GM04504 (cell line): ENCODE measurements at places on chromosomes 3 and 15.

GRCh38 chr3:104392327-104392726, 974.4 kb upstream of the ALCAM start:
- DNase-seq, result no peak

DNA sequence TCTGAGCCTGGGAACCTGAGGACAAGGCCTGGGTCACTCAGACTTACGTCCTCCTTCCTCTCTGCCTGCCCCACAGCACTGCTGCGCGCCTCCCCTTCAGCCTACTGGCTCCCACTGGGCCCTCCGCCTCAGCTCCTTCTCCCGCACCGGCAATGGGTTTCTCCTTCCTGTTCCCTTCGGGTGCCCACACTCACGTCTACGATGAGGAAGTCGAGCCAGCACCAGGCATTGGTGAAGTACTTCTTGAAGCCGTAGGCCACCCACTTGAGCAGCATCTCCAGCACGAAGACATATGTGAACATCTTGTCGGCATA, 70.0 kb downstream of the EXOG start:
- no peak for DNase-seq

DNA sequence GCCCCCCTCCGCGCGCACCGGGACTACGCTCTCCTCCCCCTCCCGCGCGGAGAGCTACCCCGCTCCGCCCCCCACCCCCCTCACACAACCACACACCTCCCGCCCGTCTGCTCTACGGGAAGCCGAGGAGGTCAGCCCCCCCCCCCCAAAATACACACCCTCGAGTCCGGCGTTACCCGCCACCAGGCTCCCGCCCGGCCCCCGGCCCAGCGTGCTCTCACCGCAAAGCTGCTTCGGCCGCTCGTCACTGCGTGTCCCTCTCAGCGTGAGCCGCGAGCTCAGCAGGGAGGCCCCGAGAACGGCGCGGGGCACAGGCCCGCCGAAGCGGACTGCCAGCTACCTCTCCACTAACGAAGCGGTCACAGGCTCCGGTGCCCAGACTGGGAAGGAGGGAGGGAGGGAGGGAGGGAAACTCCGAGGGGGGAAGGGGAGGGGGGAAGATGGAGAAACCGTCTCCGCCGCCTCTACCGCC, 252 bp downstream of the SIN3A start:
- no peak for DNase-seq

DNA sequence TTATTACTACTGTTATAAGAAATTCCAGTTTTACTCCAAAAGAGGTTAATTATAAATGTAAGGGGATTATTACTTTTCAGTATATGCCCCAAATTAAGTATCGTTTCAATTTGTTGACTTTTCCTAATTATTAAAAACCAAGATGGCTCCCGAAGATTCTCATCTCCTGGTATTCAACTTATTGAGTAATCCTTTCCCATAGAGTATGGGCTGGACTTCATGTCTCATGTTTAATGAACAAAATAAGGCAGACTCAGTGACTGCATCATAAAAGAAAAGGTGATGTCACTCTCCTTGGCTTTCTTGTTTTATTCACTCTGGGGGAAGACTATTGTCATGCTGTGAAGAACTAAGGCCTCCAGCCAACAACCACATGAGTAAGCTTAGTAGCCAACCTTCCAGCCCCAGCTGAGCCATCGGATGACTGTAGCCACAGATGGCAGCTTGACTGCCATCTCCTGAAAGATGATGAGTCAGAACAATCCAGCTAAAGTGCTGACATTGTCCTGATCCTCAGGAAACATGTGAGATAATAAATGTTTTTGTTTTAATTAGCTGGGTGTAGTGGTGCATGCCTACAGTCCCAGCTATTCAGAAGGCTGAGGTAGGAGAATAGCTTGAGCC, 17.3 kb downstream of the IGF2BP2 start:
- DNase-seq, result no peak

DNA sequence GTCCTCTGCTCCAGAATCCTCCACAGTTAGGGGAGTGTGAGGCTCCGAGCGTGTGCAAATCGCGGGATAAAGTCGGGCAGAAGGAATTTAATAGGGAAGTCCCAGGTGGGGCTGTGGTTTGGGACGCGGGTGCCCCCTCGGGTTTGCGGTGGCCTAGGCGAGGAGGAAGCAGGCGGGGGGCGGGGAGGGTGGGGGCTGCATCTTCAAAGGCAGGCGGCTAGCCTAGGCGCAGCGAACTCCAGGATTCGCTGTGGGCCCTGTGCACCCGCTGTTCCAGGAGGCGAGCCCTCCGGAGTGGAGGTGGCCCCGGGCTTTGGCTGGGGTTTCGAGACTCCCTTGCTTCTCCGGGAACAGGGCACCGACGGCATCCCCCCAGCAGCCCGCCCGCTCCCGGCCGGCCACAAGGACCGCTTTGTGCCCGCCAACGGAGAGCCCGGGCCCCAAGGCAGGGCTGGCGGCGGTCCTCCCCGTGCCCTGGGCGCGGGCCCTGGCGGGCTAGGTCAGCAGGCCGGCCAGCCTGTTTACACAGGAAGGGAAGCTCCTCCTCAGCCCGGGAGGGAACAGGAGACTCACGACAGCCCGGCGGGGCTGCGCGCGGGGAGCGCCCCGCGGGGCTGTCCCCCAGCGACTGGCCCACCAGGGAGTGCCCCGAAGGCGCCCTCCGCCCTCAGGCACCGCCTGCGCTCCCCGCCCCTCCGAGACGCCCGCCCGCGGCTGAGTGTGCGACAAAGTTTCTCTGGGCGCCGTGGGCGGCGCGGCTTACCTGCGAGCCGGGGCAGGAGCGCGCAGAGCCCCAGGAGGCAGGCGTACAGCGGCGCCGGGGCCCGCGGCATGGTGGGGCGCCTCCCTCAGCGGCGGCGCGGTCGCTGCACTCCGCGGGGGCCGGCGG, 753 bp downstream of the ITGB5 start:
- peak; percentile 43 for DNase-seq

GRCh38 chr3:105836533-105836932, 32.3 kb downstream of the CBLB start:
- no peak for DNase-seq

- no peak for DNase-seq
Measured at GRCh38 chr15:76972389-76973361, 22.3 kb upstream of the PSTPIP1 start.

DNA sequence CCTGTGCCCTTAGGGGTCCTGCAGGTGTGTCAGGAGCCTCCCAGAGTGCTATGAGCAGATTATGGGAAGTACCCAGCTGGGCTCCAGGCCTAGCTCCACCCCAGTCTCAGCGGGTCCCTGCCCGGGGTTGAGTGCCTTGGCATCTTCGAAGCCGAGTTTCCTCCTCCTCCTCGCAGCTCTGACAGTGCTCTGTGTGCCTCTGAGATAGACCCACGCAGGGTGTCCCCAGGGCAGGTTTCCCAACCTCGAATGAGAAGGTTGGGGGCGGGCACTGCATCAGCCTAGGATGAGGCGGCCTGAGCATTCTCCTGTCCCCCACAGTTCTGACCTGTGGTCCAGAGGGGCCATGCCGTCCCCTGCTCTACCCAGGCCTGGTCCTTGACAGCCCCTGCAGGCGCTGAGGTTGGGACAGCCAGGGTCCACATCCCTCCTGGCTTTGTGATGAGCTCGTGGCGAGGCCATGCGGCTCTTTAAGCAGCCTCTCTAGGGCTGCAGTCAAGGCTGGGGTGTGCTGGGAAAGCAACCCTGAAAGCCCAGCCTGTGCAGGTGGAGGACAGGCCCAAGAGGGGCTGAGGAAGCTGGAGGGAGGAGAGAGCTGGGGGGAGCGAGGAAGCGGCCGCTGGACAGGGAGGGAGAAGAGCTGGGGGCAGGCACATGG, 20.2 kb upstream of the SKOR1 start:
- no peak for DNase-seq

DNA sequence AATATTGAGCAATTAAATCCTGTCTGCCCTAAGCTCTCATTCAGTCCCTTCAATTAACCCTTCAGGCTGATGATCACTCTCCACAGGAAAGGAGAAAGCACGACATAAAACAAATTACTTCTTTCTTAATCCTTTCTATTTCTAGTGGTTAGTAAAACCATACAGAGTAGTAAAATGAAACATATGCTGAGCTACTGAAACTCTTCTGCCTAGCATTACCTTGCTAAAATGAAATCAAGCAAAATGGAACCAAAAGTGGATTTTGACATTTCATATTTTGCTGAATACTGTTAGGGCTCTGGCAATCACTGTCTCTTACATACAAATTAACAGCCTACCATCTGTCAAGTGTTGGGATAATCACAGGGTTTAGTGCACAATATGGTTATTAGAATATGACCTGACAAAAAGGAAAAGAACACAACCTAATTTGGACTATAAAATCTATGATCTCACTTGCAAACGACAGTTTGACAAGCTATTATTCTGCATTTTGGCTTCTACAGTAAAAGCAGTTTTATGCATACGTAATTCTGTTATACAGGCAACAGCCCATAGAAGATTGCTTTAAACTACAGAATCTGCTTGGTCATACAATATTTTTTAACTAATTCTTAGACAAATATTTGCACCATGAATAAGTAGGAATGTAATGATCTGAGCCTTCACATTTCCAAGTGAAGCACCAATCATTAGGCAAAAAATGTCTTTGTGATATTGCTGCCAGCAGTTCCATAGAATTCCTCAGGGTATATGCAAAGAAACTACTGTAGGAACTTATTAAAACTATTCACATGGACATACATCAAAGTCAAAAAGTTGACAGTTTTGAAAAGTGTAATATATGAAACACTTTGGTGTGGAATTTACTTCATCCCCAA, 105.0 kb downstream of the FHIT start:
- DNase-seq, result no peak

GRCh38 chr3:100776746-100777145, 67.5 kb downstream of the TFG start:
- DNase-seq, result no peak

DNA sequence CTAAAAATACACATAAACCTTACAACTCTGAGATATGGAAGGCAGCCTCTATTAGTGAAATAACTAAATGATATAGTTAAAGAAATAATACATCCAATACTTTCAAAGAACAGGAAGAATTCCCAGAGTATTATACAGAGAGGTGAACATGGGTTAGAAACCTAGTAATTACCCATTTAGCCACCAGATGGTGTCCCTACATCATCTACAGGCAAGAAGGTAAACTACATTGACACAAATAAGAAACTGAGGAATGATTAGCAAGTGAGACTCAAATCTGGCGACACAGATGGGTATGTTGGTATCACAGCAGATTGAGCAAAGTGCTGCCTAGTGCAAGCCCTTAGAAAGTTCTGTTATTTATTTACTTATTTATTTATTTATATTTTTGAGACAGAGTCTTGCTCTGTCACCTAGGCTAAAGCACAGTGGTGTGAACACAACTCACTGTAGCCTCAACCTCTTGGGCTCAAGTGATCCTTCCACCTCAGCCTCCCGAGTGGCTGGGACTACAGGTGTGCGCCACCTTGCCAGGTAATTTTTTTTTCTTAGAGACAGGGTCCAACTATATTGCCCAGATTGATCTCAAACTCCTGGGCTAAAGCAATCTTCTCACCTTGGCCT, 28.2 kb downstream of the NEK4 start:
- DNase-seq, result no peak
